ENCODE measurements at places on chromosomes 1 and 21.

DNA sequence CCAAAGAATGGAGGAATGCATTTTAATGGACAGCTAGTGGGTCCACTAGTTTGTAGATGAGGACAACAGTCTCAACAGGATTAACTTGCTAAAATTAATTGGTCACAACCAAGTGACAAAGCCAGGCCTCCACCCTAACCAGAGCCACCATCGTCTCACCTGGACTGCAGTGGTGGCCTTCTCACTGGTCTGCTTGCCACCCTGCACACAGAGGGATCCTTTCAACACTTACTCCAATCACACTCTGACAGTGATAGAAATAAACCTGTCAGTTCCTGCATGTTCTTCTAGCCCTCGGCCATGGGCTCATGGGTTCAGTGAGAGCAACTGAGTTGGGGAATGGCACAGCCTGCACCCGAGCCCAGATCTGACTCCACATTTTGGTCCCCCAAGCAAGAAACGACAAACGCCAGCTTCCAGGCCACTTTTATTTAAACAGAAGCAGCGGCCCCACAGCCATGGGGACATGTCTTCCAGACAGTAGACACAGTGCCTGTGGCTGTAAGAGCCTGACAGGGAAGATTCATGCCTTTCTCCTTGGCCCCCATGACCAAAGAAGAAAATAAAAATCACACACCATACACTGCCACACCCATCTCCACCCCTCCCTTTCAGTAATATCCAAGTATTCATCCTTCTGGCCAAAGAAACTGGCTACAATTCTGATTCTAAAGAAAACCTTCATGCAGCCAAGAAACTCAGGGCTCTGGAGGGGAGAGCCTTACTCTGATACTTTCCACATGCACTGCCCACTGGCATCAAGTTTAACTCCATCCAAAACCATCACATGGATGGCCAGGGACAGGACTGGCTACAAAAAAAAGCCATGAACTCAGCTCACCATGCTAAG lies 37.6 kb downstream of the DHCR24 start:
- no peak for DNase-seq

GRCh38 chr1:209412036-209412435 lies 171.5 kb upstream of the CAMK1G start:
- no peak for DNase-seq

DNA sequence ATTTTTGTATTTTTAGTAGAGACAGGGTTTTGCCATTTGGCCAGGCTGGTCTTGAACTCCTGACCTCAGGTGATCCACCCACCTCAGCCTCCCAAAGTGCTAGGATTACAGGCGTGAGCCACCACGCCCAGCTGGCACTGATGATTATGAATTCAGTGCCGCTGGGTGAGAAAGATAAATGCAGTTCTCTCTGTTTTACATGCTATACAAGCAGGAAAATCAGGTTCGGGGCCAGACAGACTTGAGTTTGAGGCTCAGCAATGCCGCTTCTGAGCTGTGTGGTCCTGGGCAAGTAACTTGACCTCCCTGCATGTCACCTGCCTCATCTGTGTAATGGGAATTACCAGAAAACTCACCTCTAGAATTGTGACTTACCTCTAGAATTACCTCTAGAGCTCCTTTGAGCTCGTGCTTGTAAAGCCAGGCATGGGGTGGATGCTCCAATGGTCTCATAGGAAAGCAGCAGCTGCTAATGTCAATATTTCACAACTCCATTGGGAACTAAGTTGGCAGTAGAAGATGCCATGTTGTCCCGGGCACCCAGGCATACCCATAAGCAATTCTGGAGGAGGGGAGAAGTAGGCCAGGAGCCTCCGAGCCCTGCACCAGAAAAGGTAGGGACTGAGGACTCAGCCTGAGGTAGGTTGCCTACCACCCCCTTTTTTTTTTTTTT lies 119.8 kb upstream of the SLC25A33 start:
- DNase-seq: no peak

GRCh38 chr1:234782791-234783190 lies 172.8 kb upstream of the IRF2BP2 start:
- no peak for DNase-seq

DNA sequence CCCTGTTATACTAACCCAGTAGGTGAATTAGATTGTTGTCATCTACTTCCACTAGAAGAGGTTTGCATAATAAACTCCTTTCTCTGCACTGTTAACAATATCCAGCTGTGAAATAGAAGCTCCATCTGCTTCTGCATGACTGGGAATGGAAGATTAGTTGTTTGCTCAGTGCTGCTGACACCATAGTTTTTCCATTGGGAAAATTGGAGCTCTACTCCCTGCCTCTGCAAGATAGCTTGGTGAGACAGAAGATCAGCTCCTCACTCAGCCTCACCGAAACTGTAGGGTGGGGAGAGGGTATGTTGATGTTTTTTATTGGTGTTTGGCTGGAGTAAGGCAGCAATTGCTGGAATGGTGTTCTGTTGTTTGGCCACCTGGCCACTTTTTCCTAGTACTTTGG lies 331.6 kb upstream of the ADAMTS5 start:
- no peak for DNase-seq

- DNase-seq: no peak
Observed at GRCh38 chr1:180586671-180587155, 27.9 kb downstream of the OVAAL start.

DNA sequence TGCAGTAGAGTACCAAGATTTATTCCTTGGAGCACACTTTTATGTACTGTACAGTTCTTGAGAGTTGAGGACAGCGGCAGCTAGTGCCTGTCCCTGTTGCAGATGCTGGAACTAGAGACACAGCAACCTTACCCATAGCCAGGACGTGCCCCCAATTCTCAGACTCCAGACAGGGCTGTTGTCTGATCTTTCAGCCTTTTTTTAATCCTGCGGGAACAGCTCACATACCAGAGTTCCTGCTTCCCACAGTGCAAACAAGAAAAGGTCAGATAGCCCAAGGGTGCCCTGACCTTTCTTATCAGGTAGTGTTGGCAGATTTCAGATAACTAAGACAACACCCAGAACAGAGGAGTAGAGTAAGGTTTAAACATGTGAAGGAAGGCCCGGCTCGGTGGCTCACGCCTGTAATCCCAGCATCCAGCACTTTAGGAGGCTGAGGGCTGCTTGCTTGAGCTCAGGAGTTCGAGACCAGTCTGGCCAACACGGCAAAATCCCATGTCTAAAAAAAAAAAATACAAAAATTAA lies 78.5 kb downstream of the DOP1B start:
- DNase-seq: no peak

DNA sequence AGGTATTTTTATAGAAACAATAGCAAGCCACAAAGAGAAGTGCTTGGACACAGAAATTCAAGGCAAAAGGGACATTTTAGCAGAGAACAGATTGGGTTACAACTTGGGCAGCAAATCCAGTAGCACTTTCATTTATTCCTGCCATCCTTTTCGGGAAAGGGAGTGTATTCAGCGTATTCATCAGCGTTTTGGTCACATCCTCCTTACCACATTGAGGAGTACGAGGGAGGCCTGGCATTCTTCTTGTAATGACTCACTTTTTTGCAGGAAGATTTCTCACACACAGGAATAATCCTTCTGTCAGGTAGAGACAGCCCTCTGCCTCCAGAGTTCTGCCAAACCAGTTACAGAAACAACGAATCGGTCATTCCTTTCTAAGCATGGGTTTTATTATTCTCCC lies 18.1 kb upstream of the FAM78B start:
- no peak for DNase-seq

DNA sequence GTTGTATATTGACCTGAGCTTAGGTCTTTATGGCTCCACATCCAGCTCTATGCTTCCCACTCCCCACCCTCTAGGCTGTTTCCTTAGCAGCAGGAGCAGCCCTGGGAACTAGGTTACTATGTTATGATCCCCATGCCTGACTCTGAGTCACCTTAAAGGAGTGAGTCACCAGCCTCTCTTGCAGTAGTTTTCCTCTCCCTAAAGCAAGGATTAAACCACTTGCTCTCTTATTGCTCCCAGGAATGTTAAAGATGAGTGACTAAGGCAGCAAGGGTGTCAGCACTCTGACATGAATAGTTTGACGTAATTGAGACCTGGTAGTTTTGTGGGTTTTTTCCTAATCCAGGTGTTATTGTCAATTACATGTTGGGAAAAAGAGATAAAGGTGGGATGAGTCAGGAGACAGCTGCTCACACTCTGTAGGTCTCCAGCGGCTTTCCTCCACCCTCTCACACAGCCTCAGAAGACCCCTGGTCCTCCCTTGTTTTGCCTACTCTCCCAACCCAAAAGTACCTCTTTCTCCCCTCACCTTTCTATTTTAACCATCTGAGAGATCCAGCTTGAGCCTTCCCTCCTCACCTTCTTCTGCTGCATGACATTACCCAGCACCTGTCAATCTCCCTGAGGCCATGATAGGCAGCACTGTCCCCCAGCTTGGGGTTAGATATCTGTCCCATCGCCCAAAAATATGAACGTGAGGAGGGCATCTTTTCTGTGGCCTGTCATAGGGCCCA lies 369.1 kb upstream of the VAMP3 start:
- DNase-seq: peak; percentile 91

GRCh38 chr1:36163426-36163825 lies 7.5 kb downstream of the MAP7D1 start:
- DNase-seq: no peak

- no peak for DNase-seq
Observed at GRCh38 chr1:146036241-146036964, 14.9 kb upstream of the HJV start.

DNA sequence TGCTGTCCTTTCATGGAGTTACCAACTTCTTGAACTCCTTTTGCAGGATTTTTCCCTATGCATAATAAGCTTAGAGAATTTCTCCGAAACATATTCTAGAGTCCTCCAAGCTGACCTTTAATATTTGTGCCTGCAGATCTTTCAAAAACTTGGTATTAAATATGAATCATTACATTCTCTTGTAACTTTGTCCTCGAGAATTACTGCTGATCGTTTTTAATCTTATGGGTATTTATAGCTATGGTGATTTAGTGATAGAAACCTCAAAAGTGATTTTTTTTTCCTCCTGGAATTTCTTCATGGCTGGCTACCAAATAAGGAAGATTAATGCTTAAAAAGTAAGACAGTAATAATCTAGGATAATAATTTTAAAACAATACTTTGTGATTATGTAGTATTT lies 39.1 kb downstream of the MAP3K21 start:
- DNase-seq: no peak

GRCh38 chr1:24126018-24126671 lies 14.2 kb upstream of the MYOM3 start:
- DNase-seq: no peak

GRCh38 chr1:10564063-10564462 lies 89.3 kb downstream of the PEX14 start:
- DNase-seq: no peak

GRCh38 chr1:67721112-67721511 lies 36.1 kb downstream of the GADD45A start:
- no peak for DNase-seq

DNA sequence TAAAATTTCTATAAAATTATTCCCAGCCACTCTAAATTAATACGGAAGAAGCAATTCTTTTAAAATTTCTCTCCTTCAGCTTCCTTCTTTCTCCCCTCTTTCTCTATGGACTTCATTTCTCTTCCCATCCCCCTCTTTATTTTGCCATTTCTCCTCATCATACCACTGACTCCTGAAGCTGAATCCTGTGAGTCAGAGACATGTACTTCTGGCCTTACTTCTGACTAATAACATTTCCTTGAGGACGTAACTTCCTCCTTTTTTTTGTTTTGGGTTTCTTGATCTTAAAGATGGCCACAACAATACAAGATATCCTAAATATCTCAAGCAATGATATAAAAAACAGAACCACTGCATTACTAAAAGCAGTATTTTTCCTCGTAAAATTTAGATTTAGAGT lies 63.6 kb upstream of the DENND1B start:
- DNase-seq: peak; percentile 35

GRCh38 chr21:15868940-15869339 lies 139.2 kb downstream of the USP25 start:
- DNase-seq: no peak

DNA sequence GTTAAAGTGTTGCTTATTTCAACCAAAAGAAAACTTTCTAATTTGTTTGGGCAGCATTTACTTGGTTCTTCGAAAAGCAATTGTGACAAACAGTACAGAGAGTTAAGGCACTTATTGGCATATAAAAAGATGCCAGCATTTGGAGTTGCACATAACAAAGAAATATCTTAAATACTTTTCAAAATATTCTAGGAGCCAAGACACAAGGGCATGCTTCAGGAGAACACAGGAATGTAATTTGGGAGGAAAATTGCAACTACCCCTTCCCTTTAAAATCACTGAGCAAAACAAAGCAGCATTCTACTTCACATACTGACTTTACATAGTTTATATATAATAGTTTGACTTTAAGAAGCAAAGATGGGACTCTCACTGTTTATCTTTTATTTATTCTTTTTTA lies 4.6 kb upstream of the TIE1 start:
- no peak for DNase-seq

DNA sequence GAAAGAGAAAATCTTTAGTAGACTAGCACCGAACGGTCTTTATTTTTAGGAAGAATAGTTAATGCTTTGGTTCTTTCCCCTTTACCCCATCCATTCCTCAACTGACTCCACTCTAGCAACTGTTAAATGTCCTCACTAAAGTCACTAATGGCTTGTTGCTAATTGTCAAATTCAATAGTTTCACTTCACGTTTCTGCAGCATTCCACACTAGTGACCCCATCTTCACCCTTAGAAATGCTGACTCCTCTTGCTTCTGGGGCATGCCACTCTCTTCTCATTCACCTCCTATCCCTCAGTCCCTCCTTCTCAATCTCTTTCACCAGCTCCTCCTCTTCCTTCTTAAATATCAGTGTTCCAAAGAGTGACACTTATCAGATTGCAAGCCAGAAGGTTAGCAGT lies 19.4 kb upstream of the CADM3 start:
- DNase-seq: no peak

DNA sequence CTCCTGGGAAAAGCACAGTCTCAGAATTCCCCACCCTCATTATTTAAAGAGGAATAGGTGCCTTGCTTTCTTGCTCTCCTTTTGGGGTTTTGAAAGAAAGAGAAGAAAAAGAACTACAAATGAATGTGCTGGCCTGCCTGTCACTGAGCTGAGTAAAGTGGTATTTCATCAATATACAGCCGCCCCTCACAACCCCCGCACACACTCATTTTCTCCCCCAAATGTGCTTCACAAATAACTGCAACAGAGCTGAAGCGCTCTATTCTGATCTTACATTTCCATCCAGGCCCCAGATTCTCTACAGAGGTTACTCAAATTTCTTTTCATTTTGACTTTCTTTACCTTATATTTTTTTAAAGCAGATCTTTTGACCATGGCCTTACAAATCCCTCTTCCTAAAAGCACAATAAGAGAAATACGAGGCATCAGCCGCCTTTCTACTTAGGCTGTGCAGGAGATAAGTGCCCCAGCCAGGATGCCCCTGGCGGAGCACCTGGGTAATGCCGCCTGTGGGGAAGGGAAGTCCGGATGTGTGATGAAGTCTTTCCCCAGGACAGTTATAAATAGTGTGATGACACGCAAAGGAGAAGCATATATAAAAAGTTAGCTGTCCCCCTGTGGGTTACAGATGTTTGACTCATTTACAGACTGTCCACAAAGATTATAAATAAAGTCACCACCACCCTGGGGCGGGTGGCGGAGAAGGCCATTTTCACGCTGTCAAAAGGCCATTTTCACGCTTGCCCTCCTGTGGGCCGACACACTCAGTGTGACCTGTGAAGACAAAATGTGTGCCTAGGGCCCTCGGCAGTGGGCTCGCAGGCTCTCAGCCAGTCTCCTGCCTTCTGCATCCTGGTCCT lies 6.5 kb downstream of the KCNN3 start:
- peak; percentile 58 for DNase-seq

- DNase-seq: peak; percentile 80
Observed at GRCh38 chr1:67314696-67315095, 7.0 kb downstream of the IL12RB2 start.

- DNase-seq: no peak
Observed at GRCh38 chr1:63082766-63083165, 239.6 kb upstream of the FOXD3 start.

Data from COLO829 (cell line).